ENCODE measurements at places on chromosomes 4 and X.

DNA sequence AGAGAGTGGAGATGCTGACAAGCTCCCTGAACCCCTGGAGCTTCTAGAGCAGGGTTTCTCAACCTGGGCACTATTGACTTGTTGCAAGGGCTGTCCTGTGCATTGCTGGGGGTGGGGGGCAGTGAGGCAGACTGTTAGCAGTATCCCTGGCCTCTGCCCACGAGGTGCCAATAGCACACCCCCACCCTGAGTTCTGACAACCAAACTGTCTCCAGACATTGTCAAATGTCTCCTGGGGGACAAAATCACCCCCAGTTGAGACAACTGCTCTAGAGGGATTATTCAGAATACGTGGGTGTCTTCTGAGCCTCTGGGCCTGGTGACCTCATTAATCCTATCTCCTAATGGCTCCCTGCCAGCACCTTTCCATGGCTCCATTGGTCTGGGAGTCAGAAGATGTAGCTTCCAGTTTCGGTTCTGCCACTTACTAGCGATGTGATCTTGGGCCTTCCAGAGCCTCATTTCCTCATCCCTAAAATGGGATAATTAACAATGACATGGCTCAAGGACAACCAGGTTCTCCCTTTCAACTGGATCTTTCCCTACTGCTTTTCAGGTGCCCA, 17.6 kb upstream of the PJA1 start:
- DNase-seq: no peak

DNA sequence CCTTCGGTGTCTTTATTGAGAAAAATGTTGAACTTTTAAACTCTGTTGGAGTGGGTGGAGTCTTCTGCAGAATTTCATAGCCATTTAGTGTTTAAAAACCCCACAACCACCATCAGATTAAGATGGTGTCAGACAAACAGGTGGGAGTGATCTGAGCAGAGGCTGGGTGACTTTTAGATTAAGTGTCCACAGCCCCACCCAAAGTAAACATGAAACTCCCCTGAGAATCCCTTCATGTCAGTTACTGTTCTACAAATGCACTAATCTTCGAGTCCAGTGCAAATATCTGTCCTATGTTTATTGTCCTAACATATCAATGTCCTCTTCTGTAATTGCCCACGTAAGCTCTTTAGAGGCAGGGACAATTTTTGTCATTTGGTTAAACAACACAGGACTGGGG, 175.6 kb upstream of the RBPJ start:
- DNase-seq: no peak

DNA sequence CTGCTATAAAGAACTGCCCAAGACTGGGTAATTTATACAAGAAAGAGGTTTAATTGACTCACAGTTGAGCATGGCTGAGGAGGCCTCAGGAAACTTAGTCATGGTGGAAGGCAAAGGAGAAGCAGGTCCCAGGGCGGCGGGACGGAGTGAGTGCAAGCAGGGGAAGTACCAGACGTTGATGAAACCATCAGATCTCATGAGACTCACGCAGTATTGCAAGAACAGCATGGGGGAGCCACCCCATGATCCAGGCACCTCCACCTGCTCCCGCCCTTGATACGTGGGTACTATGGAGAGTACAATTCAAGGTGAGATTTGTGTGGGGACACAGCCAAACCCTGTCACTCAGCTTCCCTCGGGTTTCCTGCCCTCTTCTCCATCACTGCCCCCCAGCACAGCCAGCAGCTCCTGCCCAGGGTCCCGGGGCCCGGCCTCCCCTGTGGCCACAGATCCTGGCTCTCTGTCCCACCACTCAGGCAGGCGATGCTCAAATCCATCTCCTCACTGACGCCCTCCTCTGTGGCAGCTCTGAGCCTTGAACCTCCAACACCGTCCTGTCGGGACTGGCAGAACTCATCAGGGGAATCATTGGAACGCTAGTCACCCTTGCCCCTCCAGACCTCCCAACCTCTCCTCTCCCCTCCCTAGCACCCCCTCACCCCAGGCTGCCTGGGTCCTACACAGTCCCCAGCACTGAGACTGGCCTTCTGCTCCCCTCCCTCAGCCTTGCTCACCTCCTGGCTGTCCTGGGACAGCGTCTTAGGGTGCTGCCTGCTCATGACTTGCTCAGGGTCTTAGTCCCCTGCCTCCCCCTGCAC, 37.6 kb downstream of the FGFRL1 start:
- DNase-seq: no peak

DNA sequence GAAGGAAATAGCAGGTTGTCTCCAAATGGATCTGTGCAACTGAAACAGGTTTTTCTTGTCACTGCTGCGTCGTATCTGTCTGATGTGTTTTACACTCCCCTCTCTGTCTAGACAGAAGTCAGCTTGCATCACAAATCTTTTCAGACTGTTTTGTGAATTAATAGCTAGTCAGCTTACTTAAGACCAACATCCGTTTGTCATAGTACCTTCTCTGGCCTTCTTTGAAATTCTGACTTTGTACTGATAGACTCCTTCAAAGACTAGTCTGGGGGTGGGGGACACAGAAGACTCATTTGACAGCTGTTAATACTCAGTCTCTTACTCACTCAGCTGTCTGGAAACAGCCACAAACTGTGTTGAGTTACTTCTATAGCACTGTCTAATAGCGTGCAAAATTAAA, 197.8 kb downstream of the PALLD start:
- DNase-seq: no peak

GRCh38 chr4:136203199-136203598, 1329.1 kb downstream of the PCDH18 start:
- no peak for DNase-seq

GRCh38 chr4:13980317-13981310, 353.1 kb upstream of the BOD1L1 start:
- DNase-seq: no peak

DNA sequence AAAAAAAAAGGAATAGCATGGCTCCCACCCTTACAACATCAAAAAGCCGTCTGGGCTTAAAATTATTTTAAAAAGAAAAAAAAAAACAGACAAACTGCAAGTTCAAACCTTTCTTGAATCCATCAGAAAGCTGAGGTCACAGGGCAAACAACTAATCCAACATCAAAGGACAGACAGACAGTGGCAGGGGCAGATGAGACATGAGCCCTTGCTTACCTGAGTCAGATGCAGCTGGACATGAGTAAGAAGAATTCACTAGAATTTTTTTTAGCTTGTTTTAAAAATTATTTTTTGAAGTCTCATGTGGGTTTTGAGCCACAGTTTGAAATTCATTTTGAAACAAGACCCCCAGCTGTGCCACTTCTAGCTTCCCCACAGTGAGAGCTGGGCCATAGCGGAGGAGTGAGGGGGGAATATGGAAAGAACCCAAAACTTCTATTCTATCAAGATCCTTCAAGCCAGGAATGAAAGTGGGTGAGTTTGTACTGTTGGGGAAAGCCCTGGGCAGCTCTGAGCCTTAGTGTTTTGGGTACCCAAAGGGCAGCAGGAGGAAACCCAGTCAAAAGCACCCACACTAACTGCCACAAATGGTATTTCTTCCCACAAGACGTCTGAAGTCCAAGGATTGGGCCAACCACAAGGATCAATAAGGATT, 111.4 kb downstream of the ATXN3L start:
- no peak for DNase-seq

GRCh38 chr4:140242357-140243277, 88.6 kb upstream of the MAML3 start:
- DNase-seq: no peak

DNA sequence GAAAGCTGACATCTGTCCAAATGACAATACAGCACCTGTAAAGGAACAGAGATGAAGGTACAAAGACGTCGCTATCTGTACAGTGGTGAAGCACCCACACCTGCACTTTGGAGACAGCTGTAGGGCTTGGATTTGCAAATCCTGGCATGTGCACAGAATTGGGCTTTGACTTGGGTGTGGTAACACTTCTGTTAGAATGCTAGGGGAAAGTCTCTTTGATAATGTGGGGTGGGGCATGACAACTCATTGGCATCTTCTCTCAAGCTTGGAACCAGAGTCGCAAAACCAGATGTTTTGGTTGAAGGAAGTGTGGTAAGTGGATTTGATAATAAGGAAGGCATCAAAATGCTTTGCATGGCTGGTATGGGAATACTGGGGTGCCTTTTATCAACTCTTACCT, 55.5 kb downstream of the VCX3B start:
- no peak for DNase-seq

DNA sequence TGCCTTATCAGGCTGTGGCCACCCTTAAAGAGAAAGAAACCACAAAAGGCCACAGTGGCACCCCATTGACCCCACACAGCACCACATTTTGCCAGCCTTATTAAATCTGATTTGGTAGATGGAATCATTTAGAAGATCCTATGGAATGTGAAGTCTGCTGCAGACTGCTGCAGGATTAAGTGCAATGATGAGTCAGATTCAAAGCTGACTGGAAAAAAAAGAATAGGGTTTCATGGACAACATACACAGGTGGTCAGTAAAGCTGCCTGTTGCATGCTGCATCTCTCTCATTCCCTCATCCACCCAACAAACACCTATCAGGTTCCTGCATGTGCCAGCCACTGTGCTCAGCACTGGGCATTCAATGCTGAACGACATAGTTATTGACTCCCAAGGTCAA, 56.6 kb downstream of the CHST7 start:
- no peak for DNase-seq

DNA sequence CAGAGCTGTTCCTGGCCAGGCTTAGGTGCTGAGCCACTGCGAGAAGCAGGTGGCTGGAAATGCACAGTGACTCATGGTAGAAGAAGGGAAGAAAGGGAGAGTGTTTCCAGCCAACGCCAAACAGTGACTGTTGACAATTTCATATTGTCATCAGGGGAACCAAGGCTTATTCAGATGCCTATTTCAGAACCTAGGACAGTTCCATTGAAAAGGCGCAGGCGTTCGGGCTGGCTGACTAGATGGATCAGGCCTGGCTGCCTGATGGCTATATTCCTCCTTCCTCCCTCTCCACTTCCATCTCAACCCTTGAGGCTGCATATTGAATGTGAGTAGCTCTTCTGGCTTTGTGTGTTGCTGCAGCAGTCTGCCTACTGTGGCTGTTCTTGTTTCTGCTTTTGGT, 73.0 kb upstream of the FRMPD4 start:
- no peak for DNase-seq

GRCh38 chr4:169640261-169640870, 20.0 kb downstream of the CLCN3 start:
- DNase-seq: no peak

GRCh38 chr4:77434299-77435092, 171.1 kb upstream of the CXCL13 start:
- no peak for DNase-seq

- no peak for DNase-seq
These were observed 55.0 kb downstream of the FBXL5 start for GRCh38 chr4:15600176-15600575.

GRCh38 chr4:79689740-79690139, 281.7 kb upstream of the GK2 start:
- no peak for DNase-seq

DNA sequence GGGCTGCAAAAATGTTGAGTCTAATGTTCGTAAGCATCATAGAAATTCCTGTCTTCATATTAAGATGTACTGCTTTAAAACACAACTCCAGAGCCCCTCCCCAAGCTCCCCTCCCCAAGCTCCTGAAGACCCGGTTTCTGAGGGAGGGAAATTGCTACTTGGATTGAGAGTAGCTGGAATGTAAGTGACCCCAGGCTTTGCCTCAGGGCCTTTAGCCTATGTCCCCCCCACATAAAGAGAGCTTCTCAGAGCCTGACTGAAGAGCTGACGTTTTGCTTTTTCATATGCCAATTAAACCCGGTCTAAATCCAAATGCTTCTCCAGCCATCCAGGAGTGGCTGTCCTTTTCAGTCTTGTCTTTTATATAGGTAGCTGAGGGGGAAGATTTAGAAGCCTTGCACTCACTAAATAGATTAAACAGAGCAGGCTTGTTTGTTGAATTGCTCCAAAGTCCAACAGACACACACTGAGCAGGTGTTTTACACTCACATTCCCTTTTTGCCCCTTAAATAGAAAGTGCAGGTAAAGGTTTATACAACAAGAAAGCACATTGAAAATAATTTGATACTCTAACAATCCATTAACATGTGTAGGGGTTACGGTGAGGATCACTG, 19.6 kb downstream of the ARX start:
- DNase-seq: no peak

- no peak for DNase-seq
These were observed 114.7 kb downstream of the TRAPPC11 start for GRCh38 chr4:183773790-183774189.

GRCh38 chrX:54926978-54927377, 6.4 kb downstream of the TRO start:
- DNase-seq: no peak

GRCh38 chr4:14743172-14743571, 259.1 kb upstream of the CPEB2 start:
- no peak for DNase-seq

- DNase-seq: no peak
These were observed 147.9 kb downstream of the CHIC2 start for GRCh38 chr4:53916431-53916889.

DNA sequence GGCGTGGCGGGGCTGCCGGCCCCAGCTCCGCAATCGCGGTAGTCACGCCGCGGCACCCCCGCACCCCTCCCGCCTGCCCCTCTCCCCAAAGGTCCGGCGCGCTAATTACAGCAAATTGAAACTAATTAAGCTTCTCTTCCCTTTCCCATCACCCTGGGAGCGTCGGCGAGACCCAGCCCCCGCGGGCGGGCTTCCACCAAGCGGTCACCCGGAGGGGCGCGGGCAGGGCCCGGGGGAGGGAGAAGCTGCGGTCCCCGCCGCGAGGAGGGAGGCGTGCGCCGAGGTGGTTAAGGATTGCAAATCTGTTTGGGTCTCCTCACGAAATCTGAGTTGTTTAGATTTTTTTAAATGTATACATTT, 13.1 kb downstream of the ARX start:
- DNase-seq: no peak

GRCh38 chr4:141909541-141909940, 273.2 kb downstream of the IL15 start:
- no peak for DNase-seq

- no peak for DNase-seq
These were observed 73.2 kb upstream of the EFNB1 start for GRCh38 chrX:68755616-68756125.

DNA sequence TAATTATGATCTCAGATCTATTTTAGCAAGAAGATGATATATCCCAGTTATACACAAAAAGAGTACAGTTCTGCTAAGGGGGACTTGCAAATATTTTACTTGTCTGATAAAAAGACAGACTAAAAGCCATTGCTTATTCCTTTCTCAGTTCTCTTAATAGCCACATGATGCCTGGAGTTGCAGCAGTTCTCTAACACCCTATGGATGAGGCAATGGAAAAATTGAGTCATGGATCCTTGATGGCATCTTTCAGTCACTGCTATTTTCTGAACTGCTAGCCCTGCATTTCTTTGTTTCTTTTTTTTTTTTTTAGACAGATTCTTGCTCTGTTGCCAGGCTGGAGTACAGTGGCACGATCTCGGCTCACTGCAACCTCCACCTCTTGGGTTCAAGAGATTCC, 1956.7 kb downstream of the C4orf33 start:
- no peak for DNase-seq

- DNase-seq: no peak
These were observed 324.7 kb downstream of the C4orf33 start for GRCh38 chr4:129420637-129421036.

GRCh38 chr4:19809989-19810388, 441.7 kb upstream of the SLIT2 start:
- no peak for DNase-seq

- DNase-seq: no peak
These were observed 44.1 kb downstream of the SMIM20 start for GRCh38 chr4:25958110-25958509.

- DNase-seq: no peak
These were observed 3.3 kb upstream of the FGA start for GRCh38 chr4:154593868-154594267.
